ENCODE measurements at places on chromosomes 6 and 20. TPM values are rescaled to one million over a fixed set of nuclear protein-coding genes. Genes with fewer than 3 reads are reported as not detected.
A peak's percentile ranks its signal among the peaks of the same experiment; 100 is the strongest.

The MEP1A gene
- total RNA-seq, result not detected

The PROKR2 gene
- total RNA-seq, result not detected

DNA sequence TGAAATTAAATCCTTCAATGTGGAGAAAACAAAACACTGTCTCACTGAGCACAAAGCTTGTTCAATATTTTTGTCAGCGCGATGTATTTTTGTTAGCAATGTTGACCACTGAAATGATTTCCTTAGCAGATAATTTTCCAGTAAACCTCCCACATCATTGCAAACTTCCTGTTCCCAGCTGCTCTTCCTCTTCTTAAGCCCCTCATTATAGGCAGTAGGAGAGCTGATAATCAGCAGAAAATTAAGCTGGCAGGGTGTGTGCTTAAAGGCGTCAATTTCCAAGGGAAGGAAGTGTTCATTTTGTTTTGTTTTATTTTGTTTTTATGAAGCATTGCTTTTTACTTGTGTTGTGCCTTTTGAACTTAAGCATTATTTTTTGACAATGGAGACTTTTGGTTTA, 29.1 kb upstream of the TMEM14A start:
- DNase-seq, result no peak

- peak; percentile 96 for DNase-seq
Measured at GRCh38 chr20:37192137-37192854, 12.9 kb upstream of the MROH8 start.

DNA sequence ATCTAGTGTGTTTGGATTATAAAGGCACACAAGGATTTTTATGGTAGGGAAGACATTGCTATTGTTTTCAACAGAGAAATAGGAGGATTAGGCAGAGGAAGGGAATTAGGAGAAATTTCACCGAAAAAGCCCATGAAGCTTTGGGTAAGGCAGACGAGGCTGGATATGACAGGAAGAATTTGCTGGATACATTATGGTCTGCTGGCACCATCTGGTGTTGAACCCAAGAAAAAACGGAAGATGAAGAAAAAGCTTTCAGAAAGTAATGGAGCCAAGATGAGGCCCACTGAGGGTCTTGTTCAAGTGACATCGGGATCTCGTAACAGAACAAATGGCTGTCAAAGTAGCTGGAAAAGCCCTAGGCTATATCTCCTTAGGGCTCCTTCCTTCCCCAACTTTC, 56.5 kb downstream of the OR2J2 start:
- DNase-seq, result no peak

DNA sequence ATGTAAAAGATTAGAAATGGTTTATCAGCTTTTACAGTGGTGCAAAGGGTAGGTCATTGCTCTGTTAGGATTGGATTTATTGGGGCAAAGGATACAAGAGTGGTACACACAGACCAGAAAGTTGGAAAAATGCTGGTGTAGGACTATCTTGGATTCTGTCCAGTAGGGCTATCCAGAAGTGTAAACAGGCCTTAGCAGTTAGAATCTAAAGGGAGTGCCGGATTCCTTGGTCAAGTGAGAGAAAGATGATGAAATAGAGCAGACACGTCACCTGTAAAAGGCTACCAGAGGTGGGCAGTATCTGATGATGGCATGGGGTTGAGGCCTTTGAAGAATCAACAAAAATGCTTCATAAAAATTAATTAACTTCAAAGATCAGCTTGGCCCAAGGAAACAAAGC, 975.9 kb downstream of the KIF16B start:
- no peak for DNase-seq

DNA sequence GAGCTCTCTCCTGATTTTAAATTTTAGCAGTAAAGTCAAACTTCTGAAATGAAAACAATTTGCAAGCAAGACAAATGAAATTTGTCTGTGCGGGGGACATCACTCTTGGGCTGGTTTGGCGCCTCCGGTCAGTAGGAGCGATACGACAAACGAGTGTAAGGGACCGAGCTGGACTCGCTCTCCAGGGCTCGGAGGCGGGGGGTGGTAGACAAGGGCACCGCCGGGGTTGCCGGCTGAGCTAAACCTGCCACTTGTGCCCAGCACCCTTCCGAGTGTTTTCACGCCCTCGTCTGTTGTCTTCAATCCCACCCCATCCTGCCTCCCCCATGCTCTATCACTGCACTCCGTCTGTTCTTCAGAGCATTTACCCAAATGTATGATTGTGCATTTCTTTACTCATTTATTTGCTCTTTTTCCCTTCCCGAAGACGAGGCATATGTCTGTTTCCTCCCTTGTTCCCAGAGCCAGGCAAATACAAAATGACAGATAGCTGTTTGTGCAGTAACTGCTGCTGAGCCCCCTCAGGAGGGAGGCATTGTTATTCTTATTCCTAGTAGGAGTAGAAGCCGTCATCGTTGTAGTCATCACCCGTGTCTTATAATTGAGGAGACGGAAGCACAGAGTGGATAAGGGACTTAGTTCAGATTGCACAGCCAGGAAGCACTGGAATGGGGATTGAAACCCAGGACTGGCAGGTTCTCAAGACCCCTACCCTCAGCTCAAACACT, 62.8 kb upstream of the APCDD1L start:
- DNase-seq, result peak; percentile 34

DNA sequence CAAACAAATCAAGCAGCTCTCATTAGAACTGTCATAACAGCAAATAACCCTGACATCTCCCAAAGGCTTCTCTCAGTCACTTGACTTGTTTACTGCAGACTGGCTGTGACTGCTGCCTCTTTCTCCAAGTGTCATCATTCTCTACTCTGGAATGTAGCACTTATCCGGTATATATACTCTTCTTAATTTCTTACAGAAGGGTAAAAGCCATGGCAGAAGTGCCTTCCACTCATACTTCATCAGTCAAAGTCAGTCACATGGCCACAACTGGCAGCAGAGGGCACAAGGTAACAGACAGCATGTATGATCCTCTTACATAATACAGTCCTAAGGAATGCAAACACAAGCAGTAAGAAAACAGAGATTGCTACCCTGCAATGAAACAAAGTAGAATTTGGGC, 9.3 kb downstream of the NAPB start:
- no peak for DNase-seq

DNA sequence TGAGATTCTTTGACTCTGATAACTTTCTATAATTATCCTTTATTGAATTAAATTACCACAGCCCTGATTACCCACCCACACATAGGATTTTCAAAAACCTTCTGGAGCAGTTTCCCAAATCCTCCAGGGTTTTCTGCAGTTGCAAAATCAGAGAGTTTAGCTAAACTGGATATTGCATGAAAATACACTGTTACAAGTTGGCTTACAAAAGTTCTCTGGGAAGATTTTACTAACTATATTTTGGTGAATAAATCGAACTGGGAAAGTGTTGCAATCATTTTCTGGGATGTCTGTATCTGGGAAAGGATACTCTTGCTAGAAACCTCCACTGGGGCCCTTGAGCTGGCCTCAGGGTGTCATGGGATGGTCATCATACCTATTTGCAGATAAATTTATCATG, 97.6 kb upstream of the STMND1 start:
- DNase-seq, result no peak

- no peak for DNase-seq
Measured at GRCh38 chr20:47784599-47785310, 526 bp downstream of the SULF2 start.

- peak; percentile 50 for DNase-seq
Measured at GRCh38 chr20:51628533-51629398, 86.2 kb upstream of the NFATC2 start.

DNA sequence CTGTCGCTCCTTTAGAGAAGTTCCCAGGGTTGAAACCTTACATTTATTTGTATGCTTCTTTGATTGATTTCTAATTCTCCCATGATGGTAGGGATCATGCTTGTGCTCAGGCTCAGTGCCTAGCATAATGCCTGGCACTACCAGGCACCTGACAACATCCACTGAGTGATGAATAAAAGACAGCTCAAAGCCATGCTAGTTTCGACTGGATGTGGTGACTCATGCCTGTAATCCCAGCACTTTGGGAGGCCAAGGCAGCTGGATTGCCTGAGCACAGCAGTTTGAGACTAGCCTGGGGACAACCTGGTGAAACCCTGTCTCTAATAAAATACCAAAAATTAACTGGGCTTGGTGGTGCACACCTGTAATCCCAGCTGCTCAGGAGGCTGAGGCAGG, 11.6 kb upstream of the CD164 start:
- no peak for DNase-seq

DNA sequence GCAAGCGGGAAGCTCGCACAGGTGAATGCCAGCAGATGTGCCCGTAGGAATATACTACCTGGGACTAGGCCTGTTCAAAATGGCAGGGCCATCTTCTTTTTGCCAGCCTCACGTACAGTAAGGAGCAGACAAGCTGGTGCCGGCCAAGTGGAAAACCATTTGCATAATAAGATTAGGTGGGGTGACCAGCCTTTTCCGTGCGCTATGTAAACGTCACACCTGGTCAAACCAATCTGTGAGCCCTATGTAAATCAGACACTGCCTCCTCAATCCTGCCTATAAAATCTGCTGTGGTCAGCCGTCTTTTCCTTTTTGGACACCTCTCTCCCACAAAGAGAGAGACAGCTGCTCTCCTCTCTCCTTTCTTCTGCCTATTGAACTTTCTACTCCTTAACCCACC, 60.8 kb upstream of the TMEM30A start:
- DNase-seq, result no peak

The BEND6 gene
- total RNA-seq, result 9.8 TPM

DNA sequence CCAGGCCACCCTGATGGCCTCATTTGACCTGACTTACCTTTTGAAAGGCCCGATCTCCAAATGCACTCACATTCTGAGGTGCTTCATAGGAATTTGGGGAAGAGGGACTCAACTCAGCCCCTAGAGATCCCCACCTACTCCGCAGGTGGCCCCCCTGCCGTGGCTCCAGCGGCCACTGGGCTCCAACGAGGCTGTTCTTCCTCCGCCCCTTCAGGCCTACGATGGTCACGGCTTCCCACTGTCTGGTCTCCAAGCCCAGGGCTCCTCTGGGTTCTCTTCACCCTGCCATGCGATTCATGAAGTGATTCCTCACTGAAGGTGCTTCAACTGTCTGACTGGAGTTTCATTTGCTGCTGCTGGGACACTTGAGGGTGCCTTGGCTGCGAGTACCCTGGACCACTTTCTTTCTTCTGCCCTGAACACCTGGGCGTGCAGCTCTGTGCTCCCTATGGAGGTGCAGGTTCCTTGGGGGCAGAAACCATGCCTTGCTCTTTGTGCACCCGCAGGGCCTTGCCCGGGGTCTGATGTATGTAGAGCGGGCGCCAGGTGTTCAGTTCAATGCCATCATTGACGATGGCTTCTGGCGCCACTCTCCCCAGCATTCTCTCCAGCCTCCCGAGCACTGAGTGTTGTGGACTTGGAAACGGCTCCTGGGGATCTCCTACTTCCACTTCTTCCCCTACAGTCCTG, 10.0 kb upstream of the DUSP22 start:
- peak; percentile 79 for DNase-seq

The PI3 gene
- total RNA-seq, result not detected

The GHRH gene
- not detected for total RNA-seq

- DNase-seq, result no peak
Measured at GRCh38 chr6:155297669-155298068, 16.6 kb downstream of the TFB1M start.

DNA sequence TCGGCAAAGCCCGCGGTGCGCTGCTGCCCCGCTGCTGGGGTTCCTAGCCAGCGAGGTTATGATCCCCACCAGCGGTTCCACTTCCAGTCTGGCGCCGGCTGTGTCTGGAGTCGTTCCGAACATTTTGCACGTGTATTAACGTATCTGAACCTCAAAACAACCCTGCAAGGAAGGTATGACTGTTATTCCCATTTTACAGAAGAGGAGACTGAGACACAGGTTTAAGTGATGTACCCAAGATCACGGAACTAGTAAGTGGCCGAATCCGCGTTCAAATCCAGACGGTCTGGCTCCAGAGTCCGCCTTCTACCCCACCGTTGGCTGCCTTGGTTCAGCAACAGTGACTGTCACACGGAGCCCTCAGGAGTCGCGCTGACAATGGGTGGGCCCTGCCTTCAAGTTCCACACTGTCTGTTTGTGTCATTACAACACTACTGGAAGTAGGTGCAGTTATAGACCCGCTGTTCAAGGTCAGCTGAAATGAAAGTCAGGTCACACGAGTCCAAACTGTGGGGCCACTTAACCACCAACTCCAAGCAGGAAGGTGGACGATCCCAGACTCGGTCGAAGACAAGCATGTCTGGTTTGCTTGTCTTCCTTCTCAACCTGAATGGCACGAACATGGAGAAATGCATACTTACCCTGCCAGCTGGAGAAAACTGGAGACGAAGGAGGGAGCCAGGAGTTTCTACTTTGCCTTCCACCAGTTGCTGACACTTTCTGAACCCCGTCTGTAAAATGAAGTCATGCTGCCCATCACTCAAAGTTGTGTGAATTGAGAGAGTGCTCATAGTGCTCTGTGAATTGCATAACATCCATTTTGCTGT, 803 bp upstream of the SRXN1 start:
- DNase-seq, result no peak
